SW 1271 (cell line): ENCODE measurements at places on chromosomes 5 and 9.

DNA sequence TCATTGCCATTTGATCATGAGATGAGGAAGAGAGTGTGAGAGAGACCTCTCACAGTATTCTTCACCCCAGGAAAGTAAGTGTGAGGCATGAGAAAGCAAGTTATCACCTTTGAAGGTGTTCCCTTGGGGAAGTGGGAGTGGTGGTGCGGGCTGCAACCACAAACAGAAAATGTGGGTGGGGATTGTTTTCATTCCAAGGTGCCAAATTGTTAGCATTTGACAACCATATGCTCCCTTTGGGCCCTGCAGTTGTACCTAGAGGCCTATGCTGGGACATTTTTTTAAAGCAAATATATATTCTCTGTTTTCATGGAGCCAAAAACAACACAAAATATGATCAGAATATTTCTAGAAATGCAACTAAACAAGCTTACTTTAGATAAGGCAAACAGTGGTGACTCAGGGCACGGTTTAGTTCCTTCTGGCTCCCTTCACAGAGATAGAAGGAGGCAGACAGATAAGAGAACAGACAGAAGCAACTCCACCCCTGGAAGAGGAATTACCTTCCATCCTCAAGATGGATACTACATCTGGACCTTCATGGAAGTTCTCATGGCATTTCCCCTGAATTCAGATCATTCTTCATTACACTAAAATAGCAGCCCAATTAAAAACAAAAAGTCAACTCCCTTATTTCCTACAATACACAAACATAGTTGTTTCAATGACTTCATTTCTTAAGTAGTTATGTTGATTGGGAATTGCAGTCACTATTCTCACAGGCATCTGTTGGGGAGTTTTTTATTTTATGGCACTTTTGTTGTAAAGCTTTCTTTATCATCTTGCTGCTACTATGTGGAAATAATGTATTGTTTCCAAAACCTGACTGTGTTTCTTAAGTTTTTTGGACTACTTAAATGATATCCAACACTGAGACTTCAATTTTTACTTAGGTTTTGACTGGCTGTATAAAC is 416.6 kb downstream of the PLK2 start:
- no peak for DNase-seq

DNA sequence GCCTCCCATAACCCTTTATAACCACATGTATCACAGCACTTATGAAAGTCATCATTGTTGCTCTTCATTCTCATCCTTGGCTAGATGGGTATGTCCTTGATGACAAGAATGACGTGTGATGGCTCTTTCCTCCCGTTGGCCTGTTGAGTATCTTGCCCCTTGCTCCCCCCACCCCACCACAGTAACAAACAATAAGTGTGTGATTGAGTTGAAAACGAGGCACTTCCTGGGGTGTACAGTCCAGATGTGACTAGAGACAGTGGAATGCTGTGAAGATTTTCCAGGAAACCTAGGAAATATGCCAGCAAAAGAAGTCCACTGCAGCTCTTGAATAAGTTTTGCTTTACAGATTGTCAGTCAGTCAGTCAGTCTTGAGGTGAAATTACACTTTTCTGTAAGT is 262.5 kb downstream of the ELAVL2 start:
- DNase-seq, result no peak

- DNase-seq, result no peak
Observed at GRCh38 chr5:133322743-133323142, 270.9 kb downstream of the HSPA4 start.

- no peak for DNase-seq
Observed at GRCh38 chr5:89308606-89309040, 425.6 kb upstream of the MEF2C start.

DNA sequence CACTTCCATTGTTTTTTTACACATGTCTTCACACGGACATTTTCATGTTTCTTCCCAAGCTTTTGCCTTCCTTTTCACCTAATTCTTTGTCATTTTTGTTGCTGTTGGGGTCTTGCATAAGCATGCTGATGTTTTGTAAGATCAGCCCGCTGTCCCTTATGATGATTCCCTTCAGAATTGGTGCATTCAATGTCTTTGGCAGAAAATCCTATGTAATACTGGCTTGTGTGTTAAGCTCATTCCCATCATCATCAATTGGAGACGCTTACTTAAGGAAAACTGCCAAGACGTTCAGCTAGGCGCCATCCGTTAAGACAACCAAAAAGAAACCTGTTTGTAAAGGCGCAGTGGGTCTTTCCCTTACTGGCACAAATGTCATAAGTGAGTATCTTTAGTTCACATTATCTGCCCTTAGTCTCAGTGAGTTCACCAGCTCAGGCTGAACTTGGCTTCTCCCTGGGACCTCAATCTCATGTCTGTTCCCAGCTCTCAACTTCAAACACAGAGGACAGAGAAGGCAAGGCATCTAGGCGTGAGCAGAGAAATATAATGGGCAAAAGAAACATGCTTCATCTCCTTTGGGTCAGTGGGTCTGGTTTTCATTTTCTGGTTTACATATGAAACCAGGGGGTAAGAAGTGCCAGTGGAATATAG is 97.9 kb downstream of the EFNA5 start:
- no peak for DNase-seq

DNA sequence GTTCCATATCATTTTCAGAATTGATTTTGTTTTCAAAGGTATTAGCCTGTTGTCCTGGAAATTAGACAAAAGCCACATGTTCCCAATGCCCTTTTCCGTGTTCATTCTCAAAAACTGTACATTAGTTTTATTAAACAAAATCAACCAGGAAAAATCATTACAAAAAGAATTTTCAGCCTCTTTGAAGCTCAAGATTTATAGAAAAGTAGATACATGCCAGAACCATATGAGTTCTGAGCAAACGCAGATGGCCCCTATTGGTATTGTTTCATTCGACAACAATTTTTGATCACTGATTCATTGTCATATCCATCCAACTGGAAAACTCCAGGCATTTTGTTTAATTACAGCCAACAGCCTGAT is 148.5 kb upstream of the GRAMD2B start:
- no peak for DNase-seq

GRCh38 chr9:84751921-84752320 is 82.4 kb downstream of the NTRK2 start:
- no peak for DNase-seq

GRCh38 chr9:84173961-84174360 is 166.6 kb downstream of the SLC28A3 start:
- no peak for DNase-seq

DNA sequence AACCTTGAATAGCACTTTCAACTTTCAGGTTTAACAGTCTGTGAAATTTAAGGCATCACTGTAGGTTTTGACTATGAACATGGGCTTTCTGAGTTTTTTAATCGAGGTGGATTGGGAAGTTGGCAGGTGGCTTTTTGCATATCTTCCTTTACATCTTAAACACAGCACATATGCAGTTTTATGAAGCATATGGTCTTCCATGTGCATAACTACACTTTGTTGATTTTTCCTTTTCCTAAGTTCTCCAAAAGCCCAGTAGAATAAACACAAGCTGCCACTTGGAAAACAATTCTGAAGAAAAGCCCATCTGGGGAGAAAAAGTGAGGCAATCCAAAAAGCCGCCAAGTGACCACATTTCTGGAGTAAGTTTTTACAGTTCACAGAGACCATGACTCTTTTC is 236.5 kb upstream of the IL12B start:
- no peak for DNase-seq

DNA sequence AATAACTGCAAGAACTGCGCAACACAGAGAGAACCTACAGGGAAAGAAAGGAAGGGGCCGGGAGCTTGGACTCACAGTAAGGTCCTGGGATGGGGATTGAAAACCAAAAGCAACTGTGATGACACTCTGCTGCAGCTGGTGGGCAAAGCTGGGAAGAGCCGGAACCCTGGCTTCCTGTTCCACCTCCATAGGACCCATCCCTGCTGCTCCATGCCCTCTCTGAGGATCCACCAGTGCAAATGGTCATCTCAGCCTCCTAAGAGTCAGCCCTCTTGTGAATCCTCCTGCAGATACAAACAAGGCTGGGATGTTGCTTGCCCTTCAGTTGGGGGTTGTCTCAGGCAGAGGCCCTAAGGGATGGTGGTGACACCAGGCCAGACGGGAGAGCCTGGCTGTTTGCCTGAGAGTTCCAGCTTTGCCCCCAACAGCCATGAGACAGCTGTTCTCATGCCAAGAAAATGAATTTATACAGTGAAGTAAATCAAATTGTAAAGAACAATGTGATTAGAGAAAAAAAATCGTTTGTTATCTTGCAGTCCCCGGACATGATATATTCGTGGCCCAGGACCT is 90.8 kb downstream of the TENT4A start:
- no peak for DNase-seq

DNA sequence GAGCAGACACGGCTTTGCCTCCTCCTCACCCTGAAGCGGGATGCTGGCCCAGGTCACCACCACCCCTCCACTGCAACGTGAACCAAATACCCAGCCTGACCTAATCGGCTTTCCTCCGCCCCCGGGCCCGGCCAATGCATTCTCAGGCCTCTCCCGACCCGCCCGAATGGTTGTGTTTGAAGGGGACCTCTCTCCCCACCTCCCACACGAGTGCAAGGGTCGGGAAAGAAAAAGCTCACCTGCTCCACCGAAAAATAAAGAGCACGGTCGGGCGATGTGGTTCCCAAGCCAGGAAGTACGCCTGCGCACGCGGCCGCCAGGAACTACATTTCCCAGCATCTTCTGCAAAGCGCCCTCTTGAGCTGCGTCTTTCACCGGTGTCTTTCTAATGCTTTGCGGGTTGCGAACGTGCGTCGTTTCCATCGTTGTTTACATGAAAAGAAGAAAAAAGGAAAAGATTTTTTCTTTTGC is at the start of gene ZNF883:
Gene ZNF883 (minus strand): TSS at position 282 of the 471 bp plus-strand sequence.
- no peak for DNase-seq

- no peak for DNase-seq
Observed at GRCh38 chr5:108942701-108943100, 195.0 kb downstream of the FER start.

- no peak for DNase-seq
Observed at GRCh38 chr9:109442716-109443115, 55.4 kb downstream of the PTPN3 start.

- no peak for DNase-seq
Observed at GRCh38 chr5:181160152-181160754, 12.9 kb downstream of the OR2V2 start.

- DNase-seq, result peak; percentile 55
Observed at GRCh38 chr5:120388016-120388781, 75.9 kb upstream of the PRR16 start.

GRCh38 chr5:83099445-83099844 is 22.1 kb downstream of the XRCC4 start:
- no peak for DNase-seq

GRCh38 chr5:141040093-141040770 is 10.9 kb upstream of the PCDHB1 start:
- peak; percentile 60 for DNase-seq

- DNase-seq, result no peak
Observed at GRCh38 chr9:15271403-15271802, 35.6 kb downstream of the TTC39B start.

DNA sequence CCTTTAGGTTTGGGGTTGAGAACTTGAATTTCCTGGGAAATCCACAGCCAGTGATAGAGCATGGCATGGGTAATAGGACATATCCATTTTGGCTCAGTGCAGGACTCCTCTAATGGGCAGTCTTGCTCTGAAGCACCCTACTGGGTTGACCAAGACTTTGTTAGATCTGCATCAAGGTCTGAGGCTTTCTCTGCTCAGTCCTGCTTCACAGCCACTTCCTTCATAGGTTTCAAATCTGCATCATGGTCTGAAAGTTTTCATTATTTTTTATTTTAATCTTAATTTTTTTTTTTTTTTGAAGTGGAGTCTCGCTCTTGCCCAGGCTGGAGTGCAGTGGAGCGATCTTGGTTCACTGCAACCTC is 36.5 kb downstream of the KIF2A start:
- no peak for DNase-seq

DNA sequence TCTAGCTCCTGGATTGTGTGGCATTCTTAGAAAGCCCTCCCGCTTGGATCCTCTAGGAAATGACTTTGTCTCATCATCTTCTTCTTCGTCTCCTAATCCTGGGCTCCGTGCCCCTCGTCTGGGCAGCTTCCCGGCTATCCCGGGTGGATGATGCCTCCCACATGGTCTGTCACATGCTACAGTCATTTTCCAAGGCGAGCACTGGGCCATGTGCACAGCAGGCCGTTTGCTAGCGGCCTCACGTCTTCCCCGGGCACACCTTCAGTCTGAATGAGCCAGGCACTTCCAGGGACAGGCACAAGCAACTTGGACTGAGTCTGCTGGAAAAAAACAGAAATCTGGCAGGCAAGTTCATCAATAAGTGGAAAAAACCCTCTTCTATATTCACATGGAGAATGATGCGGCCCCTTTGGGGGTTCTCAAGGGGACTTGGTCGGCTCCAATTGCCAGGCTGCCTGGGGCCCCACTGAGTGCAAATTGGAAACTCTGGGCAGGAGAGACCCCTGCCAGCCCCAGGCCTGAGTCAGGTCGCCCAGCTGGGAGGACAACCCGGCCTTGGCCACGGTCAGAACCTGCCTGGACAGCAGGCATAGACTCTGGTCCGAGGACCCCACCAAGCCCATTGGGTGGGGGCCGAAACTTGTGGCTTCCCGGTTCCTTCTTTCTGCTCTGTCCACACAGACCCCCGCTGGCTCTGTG is 11.1 kb upstream of the WNK2 start:
- no peak for DNase-seq

DNA sequence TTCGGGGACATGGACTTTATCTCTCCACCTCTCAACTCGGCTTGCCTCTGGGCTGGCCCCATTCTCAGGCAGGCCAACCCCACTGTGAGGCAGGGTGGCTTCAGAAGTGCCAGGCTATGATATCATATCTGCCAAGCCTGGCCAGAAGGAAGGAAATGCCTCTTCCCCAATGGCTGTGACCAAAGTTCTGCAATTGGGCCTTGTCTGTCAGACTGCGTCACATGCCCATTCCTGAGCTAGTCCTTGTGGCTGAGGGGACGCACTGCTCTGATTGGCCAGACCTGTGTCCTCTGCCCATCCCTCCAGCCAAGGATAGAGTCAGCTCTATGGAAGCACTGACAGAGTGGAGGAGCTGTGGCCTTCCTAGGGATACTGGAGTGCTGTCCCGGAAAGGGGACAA is 11.9 kb downstream of the SMIM23 start:
- DNase-seq, result no peak

DNA sequence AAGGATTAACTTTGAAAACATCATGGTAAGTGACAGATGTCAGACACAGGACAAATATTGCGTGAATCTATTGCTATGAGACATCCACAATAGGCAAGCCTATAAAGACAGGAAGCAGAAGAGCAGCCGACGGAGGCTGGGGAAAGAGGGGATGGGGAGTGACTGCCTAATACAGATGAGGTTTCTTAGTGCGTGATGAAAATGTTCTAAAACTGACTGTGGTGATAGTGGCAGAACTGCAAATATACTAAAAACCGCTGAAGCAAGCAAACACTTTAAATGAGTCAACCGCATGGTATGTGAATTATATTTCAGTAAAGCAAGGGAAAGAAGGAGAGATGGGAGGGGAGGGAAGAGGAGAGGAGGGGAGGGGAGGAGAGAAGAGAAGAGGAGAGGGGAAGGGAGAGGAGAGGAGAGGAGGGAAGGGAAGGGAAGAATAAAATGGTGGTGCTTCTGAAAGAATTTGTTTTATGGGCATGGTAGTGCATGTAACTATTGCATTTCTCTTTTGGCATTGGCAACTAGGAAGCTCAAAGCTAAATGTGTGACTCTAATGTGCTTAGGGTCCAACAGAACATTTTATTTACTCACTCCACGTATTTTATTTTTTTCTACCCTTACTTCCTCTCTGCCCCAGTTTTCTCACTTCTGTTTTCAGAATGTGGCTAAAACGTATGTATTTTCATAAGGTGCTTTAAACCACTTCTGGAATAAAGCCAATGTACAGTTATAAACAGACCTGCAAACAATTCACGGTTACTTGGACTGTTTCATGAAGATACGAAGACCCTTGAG is 21.3 kb downstream of the AKNA start:
- DNase-seq, result no peak
